CD4-positive, alpha-beta T cell (primary cell): ENCODE measurements at places on chromosomes 7 and 10. TPM values are rescaled to one million over a fixed set of nuclear protein-coding genes. Genes with fewer than 3 reads are reported as not detected.

ANKRD61 gene
- not detected for total RNA-seq

NKX2-3 gene
- total RNA-seq, result not detected

PRRT4 gene
- total RNA-seq, result 0.63 TPM

IFIT1B gene
- 0.11 TPM for total RNA-seq

CHAT gene
- total RNA-seq, result not detected

ASIC3 gene
- total RNA-seq, result 15.2 TPM

SPDYE8 gene
- total RNA-seq, result not detected

OPTN gene
- 99.6 TPM for total RNA-seq

GPR15LG gene
- total RNA-seq, result not detected

TYW1B gene
- 4.0 TPM for total RNA-seq

TMEM213 gene
- not detected for total RNA-seq

GFRA1 gene
- total RNA-seq, result not detected

BEND7 gene
- not detected for total RNA-seq

PILRA gene
- total RNA-seq, result 4.6 TPM

MMP21 gene
- total RNA-seq, result 0.16 TPM

BHLHA15 gene
- not detected for total RNA-seq

CPN1 gene
- not detected for total RNA-seq
